ENCODE measurements at places on chromosomes 7 and 10. TPM values are rescaled to one million over a fixed set of nuclear protein-coding genes. Genes with fewer than 3 reads are reported as not detected.

The FLNC gene
- polyA plus RNA-seq, result 21.4 TPM

The H2BK1 gene
- polyA plus RNA-seq, result not detected

The TMEM273 gene
- 8.2 TPM for polyA plus RNA-seq

The SVOPL gene
- 4.0 TPM for polyA plus RNA-seq

The SH2D4B gene
- 0.22 TPM for polyA plus RNA-seq

The TRPV6 gene
- 2.6 TPM for polyA plus RNA-seq

Measured in testis (tissue), 5 donors.